Cortex of kidney (tissue), 1 donor: ENCODE measurements at places on chromosomes 5 and 9.

- no peak for DNase-seq
These were observed 298.3 kb upstream of the EFNA5 start for GRCh38 chr5:107968998-107969397.

DNA sequence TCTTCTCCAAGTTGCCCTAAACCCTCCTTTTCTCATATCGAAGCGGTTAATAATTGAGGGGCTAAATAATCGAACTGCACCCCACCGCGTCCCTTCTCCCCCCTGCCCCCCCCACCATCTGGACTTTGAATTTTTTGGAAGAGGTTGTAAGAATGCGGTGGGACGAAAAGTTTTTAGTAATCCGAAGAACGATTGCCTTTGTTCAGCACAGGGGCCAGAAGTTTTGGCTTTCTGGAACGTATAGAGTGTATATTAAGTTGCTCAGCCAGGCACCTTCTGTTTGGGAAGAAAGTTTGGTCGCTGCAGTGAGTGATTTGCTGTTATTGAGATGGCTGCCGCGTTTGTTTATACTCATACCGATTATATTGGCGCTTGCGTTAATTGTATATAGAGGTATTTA is 518 bp downstream of the ERBIN start:
- DNase-seq: no peak

DNA sequence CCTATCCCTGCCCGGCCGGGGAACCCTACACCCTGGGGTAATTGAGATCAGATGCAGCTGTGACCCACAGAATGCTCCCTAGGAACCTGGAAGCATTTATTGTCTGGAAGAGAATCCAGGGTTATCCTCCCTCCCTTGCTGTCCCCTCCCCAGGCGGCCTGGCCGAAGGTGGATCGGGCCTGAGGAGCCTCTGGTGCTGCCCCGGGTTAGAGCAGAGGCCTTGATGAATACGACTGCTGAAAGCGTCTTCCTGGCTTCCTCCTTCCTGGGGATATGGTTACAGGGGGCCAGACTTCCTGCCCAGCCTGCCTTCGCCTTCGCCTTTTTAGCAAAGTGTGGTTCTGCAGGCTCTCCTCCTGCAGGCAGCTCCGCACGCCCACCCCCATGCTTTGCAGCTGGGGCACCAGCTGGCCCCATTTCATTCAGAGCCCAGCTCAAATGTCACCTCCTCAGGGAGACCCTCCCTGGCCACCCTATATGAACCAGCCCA is 22.5 kb upstream of the PTGS1 start:
- no peak for DNase-seq

- DNase-seq: no peak
These were observed 2.2 kb downstream of the DCP2 start for GRCh38 chr5:112978836-112979235.

- no peak for DNase-seq
These were observed 28.9 kb upstream of the PDCD1LG2 start for GRCh38 chr9:5481322-5482040.

DNA sequence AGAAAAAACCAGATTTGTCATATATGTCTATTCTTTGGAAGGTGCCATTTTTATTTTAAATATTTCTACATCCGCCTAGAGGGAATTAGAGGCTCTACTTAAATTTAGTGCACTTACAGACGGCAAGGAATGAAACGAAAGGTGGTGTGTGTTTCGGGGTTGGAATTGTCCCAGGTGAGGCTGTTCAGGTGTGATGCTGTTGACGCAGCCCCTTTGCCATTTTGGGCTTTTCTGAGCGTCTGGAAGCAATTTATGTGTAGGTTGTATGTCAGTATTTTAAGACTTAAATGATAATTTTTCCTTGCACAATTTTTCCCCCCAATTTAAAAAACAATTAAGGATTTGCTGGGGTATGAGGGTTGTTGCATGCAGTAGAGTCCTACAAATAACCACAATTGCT is 2.0 kb downstream of the TENT4A start:
- DNase-seq: no peak

DNA sequence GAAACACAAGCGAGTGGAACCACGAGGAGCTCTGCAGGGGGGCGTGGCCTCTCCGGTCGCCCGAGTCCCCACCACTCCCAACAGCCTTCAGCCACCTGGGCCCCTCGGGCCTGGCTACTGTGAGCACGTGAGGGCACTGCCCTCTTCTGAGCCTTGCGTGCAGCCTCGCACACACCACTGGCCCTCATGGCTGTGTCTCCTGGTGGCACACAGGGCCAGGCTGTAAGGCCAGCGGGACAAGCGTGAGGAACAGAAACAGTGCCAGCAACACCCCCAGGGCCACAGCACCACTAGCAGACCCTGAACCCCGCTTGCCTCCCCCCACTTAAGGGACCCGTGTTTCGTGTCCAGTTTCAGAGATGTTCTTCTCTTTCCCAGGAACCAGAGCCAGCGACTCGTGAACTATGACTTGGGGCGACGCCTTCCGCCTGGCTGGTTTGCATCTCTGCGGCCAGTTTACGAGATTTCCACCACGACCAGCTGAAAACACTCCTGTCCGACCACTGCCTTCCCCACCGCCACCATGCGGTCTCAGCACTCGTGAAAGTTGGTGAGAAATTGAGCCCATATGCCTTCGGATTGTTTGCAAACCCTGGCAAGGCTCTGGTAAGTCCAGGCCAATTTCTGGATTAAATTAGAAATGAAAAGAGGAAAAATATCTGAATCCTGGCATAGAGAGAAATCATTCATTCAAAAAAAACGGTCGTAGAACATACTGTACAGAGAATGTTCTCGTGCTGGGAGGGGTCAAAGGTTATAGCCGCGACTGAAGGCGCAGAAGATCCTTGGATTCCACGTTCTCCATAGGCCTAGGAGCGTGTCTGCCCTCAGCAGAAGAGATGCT is 135.6 kb downstream of the ZNF354C start:
- no peak for DNase-seq

GRCh38 chr5:92519811-92520632 is 1061.0 kb downstream of the NR2F1-AS1 start:
- DNase-seq: no peak

GRCh38 chr5:178529080-178529479 is 61.1 kb downstream of the COL23A1 start:
- no peak for DNase-seq

DNA sequence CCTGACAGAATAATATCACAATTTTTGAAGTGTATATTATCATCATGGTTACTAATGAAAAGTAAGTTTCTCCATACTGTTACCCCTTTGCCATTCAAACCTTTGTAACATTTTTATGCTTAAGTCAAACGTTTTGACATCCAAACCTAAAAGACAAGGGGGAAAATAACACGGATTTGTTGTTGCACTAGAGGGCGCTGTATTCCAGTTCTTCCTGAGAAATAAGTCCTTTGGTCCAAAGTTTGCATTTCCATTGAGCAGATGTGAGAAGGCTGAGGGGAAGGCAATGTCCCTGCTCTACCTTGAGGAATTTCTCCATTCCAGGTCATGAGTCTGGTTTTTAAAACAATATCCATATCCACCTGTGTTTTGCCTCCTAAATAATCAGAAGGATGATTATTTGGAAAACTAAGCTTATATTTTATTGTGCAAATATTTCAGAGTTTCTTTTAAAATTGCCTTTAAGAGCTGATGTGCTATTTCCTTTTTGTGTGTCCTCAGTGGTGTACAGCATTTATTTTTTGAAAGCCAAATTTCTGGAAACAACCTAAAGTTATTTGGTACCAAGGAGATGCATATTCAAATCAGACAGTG is 9.7 kb downstream of the LECT2 start:
- DNase-seq: no peak

GRCh38 chr9:135104761-135105160 is 17.3 kb downstream of the OLFM1 start:
- no peak for DNase-seq

DNA sequence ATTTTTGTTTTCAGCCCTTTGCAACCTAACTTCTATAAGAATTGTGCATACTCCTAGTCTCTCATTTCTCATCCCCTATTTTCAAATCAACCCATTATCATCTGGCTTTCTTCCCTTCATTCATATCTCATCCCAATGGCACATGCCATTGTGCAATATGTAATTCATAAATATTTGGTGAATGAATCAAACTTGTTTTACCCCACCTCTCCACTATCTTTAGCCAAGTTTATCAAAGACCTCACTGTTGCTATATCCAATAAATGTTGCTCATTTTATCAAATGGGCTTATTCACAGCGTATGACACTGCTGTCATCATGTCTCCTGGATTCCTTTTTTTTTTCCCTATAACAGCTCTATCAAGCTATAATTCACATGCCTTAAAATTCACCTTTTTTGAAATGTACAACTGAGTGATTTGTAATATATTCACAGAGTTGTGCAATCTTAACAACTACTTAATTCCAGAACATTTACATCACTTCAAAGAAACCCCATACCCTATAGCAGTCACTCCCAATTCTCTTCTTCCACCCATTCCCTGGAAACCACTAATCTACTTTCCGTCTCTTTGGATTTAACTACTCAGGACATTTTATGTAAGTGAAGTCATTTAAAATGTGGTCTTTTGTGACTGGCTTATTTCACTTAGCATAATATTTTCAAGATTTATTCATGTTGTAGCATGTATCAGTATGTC is 214.4 kb upstream of the PAPPA start:
- DNase-seq: no peak

- no peak for DNase-seq
These were observed 68.1 kb downstream of the CWC27 start for GRCh38 chr5:64836786-64837185.

- DNase-seq: no peak
These were observed 172.2 kb downstream of the DAB2IP start for GRCh38 chr9:121823451-121824169.
